ENCODE measurements at places on chromosomes 2 and 18.

- no peak for DNase-seq
Observed at GRCh38 chr2:162382278-162382677, 38.3 kb downstream of the GCA start.

DNA sequence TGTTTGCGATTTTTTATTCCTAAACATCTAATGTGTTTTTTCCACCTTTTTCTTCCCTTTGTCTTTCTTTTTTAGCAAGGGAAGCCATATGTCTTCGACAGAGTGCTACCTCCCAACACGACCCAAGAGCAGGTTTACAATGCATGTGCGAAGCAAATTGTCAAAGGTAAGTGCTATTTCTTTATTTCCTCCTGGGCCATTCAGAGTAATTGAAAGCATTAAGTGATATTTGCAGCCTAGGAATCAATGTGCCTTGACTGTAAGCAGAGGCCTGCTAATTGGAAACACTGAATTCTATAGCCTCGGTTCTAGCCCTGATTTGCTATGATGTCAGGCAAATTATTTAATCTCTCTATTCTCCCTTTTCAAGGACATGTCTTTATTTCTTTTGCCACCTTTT lies 47.0 kb downstream of the KIF5C start:
- no peak for DNase-seq

GRCh38 chr2:36659872-36660312 lies 36.6 kb upstream of the VIT start:
- DNase-seq = no peak

DNA sequence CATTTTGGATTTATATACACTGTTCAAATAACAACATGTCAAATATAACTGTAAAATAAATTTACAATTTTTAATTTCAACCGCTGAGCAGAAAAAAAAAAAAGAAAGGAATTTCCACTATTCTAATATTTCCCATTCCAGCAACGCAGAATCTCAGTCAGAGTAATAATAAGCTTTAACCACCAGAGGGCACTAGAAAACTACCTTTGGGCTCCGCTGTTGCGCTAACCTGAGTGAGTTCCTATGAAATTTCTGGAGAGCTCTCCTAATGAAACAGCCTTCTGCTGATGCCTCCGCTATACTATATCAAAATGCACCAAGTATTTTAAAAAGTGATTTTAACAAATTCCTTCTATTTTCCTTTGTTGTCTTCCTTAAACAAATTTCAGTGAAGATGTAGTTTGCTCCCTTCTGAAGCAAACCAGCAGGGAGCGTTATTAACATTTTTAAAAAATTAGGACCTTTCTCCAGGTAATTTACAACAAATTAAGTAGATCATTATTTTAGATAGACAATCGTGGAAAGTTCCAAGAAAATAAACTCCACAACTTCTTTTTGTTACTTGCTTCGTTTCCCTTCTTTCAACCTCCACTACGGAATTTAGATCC lies 23.0 kb downstream of the ERMN start:
- DNase-seq = peak; percentile 81

DNA sequence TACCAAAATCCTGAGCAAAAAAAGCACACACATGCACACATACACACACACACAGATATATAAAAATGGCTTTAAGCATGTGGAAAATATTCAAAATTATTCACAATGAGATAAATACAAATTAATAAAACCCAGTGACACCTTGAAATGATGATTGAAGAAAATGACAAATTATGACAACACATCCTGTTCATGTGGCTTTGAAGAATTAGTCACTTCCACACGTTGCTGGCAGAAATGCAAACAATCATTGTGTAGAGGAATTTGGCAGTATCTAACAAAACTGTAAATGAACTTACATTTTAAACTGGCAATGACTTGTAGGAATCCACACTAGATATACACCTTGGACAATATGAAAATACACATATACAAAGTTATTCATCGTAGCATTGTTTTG lies 95.8 kb upstream of the RGPD4 start:
- no peak for DNase-seq

DNA sequence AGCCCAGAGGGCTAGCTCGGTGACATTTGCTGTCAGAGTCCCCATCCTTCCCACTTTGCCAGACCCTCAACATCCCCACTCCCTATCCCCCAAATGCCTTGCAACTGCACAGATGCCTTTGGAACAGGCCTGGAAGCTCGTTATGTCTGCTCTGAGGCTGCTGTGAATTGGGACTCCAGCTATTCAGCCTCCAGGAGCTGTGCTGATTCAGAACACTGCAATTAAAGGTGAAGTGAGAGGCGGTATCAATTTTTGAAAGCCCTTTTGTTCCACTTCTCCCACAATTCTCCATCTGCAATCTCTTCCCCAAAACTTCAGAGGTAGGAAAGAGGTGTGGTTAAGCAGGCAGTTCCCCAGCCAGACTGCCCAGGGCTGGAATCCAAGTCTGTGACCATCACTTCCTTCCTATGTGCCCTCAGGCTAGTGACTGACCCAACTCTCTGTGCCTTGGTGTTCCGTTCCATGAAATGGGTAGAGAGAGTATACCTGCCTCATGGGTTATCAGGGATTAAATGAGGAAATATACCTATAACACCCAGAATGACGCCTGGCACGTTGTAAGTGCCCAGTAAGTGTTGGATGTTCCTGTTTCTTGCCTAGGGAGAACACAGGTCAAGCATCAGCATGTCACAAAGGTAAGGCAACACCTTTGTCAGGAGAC lies 17.5 kb downstream of the NOSTRIN start:
- no peak for DNase-seq

- no peak for DNase-seq
Observed at GRCh38 chr2:55156984-55157383, 75.1 kb downstream of the CLHC1 start.

DNA sequence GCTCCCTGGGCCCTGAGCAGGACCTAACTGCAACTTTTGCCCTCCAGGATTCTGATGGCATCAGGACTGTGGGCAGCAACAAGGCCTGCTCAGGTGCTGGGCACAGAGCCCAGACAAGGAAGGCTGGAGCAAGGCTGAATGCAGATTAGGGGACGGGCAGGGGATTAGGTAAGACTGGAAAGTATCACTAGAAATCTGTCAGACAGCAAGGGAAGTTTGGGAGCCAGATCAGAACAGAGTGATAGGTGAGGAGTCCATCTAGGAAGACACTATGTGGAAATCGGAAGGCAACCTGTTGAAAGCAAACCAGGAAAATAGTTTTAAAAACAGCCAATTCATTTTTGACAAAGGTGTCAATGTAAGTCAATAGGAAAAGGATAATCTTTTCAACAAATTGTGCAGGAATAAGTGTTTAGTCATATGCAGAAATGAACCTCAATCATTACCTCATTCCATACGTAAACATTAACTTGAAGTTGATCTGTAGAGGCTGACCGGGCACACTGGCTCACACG lies 56.4 kb upstream of the STPG4 start:
- DNase-seq = no peak

- DNase-seq = no peak
Observed at GRCh38 chr18:25230658-25231326, 121.2 kb downstream of the ZNF521 start.

- no peak for DNase-seq
Observed at GRCh38 chr2:17818235-17818815, 2.1 kb downstream of the MSGN1 start.

- no peak for DNase-seq
Observed at GRCh38 chr2:172726172-172726735, 9.4 kb upstream of the RAPGEF4 start.

DNA sequence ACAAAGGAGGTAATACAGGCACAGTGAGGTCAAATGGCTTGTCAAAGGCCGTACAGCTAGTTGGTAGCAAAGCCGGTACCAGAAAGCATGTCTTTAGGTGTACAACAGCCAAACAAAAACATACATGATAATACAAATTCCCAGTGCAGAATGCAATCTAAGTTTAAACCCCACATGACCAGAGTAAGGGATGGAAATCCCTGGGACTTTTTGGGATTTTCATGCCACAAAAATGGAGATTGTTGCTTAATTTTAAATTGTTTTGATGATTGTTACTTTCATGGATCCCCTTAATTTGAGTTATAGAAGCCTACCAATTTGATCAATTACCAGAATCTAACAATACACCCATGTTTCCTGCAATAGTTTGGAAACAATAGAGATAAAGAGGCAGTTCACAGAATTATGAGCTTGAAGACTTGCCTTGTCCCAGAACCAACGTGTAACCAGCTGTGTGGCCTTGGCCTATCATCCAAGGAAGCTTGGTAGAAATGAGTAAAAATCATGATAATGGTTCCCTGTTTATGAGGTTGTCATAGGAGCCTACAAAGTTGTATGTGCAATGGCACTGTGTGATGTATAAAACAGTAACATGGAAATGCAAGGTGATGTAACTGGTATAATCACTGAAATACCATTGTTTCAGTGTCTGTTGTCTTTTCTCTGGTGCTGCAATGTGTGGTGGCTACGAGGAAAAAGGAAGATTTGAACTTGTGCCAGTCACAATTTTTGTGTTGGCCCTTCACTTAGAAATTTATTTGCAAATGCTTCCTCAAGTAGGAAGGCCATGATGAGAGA lies 85.3 kb downstream of the ZEB2 start:
- DNase-seq = no peak

GRCh38 chr2:136121204-136121910 lies 3.4 kb upstream of the CXCR4 start:
- DNase-seq = no peak

- no peak for DNase-seq
Observed at GRCh38 chr2:85134896-85135659, 1.9 kb downstream of the TCF7L1 start.

GRCh38 chr2:176174824-176175708 lies 13.4 kb upstream of the HOXD1 start:
- no peak for DNase-seq

DNA sequence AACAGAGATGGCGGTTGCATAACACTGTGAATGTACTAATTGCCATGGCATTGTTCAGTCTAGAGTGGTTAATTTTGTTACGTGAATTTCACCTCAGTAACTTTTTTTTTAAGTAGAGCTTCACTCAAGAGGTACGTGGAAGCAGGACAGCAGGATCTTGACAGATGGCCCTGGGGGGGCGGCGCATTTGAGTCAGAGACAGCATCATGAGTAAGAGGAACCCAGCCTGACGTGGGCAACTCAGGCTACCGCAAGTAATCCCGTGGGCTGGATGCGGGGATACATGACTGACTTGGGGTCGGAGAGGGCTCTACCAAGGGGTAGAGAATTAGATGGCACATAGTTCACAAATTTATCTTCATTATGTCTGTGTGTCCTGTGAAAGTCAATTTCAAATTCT lies 38.1 kb upstream of the DAPL1 start:
- DNase-seq = peak; percentile 47

GRCh38 chr2:109369671-109370191 lies 240.7 kb downstream of the SH3RF3 start:
- DNase-seq = no peak

DNA sequence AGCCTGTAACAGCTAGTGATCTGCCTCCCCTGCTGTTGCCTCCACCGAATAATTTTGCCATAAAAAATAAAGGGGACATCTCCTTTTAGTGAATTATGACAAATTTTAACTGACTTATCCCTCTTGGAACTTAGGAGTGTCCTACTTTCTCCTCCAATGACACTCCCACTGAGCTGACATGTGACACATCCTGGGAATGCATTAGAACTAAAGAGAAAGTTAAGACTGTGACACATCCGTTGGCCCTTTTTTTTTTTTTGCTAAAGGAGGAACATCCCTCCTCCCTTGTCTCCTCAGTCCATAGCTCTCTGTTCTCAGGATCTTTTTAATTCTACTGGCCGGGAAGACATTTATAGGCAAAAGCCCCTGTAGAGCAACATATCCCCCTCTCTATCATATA lies 268.2 kb downstream of the NRXN1 start:
- DNase-seq = no peak

GRCh38 chr2:38978296-38978903 lies 88.7 kb downstream of the ARHGEF33 start:
- DNase-seq = no peak

- no peak for DNase-seq
Observed at GRCh38 chr2:168796583-168797285, 5.7 kb upstream of the NOSTRIN start.

DNA sequence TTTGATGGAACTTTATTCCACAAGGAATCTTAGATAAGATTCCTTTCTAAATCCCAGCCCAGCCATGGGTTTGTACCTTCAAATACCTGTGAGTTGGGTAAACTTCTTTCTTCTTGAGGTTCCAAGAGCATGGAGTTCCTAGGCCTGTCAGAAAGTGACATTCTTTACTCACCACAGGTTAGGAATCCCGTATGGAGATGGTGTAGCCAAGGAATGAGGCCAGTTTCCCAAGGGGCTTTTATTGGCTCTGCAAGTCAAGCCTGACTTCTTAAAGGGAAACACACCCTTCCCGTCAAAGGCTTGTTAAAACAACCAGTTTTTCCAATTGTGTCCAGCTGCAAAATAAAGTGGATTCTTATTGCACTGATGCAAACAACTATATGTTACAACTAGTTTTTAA lies 45.8 kb downstream of the STK17B start:
- DNase-seq = no peak

Measured in NCI-H2171 treated with DMSO at 0.1 percent for 48 hours (cell line).